ENCODE measurements at places on chromosomes 2 and 18.

- DNase-seq = no peak
Measured at GRCh38 chr2:199364153-199364552, 93.6 kb downstream of the SATB2 start.

GRCh38 chr18:47418746-47419145, 167.3 kb upstream of the SKOR2 start:
- DNase-seq = no peak

- no peak for DNase-seq
Measured at GRCh38 chr2:176056406-176056805, 27.4 kb downstream of the EVX2 start.

- DNase-seq = no peak
Measured at GRCh38 chr2:220315098-220315823, 687.8 kb downstream of the SLC4A3 start.

- DNase-seq = no peak
Measured at GRCh38 chr2:128386066-128386465, 67.4 kb upstream of the HS6ST1 start.

DNA sequence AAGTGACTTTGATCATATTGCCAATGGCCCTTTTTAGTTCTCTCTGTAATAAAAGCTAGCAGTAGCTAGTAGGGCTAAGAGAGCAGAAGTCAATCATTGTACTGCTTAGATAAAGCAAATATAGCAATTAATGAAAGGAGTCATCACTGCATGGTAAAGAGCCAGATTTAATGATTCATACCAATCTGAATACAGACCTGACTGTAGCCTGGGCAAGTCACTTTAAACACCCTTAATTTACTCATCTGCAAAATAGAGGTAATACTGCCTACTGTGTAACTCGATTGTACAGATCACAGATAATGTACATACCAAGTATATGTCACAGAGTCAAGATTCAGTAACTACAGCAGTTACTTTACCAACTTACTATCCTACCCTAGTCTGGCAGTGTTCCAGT, 63.6 kb downstream of the ASXL2 start:
- no peak for DNase-seq

DNA sequence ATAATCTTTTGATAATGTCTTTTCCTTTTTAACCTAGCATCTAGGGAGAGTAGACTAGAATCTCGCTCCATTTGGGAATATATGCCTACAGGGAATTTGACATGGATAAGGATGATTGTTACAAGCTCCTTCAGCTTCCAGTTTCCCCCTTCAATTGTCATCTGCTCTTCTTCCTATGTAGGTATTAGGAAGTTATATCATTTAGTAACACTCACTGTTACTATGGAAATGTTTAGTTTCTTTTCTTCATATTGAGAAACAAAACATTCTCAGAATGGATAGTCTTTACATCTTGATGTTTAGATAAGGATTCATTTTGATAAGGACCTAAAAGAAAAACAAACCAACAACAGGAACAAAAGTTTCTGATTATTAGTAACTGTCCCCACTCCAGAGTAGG, 127.6 kb downstream of the PHLPP1 start:
- DNase-seq = no peak

GRCh38 chr2:30046979-30047378, 99.8 kb upstream of the YPEL5 start:
- no peak for DNase-seq

DNA sequence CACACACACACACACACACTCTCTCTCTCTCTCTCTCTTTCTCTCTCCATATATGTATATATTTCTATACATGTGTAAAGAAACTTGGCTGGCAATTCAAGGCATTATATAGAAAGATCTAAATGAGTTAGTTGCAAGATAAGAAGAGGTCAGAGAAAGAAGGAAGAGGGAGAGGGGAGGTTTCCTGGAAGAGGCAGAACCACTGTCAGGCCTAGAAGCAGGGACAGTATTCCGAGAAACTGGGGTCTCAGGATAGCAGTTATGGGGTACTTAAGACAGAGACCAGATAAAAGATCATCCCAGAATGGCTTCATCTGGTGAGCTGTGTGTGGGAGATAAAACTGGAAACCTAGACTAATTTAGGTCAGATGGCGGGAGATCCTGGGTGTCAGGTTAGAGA, 180.8 kb downstream of the CAMKMT start:
- DNase-seq = no peak

DNA sequence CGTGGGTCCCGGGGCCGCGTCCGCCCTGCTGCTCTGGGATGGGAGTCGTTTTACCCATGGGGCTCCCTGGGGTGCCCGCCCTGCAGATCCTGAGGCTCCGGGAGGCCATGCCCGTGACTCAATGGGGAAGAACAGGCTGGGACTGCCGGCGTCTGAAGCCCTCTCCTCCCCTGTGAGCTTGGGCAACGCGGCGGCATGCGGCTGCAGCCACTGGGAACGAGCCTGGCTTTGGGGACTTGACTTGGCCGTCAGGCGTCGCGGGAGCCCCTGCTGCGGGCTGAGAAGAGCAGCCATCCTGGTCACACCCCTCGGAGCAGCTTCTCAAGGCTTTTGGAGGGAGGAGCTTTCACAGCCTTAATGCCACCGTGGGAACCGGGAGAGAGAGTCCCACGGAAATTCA, 126.9 kb upstream of the CTDP1 start:
- no peak for DNase-seq

DNA sequence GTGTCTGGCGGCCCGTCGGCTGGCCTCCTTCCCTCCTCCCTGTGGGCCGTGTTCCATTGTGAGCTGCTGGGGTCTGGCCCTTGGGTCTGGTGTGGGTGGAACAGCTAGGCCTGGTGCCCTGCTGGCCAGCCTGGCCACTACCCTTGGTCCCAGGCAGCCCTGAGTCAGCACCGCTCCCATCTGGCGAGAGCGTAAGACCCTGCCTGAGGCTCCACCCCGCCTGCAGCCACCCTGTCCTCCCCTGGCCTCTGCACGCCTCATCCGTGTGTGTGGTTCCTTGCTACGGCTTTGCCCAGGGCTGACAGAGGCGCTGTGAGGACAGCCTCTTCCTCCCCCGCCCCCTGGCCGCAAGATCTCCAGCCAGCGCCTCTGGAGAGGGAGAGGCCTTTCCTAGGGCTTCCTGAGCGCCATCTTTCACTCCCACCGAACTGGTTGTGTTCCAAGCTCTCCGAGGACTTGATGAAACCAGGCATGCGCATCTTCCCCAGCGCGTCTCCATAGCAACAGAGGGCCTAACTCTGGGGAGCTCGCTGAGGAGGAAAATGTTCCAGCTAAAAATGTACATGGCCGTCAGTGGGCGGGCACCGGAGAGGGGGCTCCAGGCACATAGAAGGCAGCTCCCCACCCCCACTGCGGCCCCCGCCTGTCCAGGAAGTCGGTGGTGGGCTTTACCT, 83.0 kb downstream of the STPG4 start:
- DNase-seq = no peak

DNA sequence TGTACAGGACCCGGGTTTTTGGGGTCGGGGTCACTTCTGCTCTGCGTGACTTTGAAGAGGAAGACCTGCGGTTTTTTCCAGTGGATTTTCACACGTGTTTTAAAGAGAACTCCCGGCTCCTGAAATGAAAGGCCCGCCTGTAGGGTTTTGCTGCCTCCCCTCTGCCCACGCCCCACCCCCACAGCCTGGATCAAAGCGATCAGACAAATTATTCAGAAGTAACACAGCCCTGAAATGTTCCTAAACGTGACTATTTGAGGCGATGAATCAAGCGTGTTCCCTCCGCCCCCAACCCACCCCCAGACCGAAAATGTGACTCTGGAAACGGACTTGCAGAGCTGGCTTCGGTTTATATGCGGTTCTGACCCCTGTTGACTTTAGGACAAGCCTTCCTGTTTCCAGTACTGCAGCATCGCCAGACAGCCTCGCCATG, 28.7 kb upstream of the SMIM21 start:
- no peak for DNase-seq

- no peak for DNase-seq
Measured at GRCh38 chr2:89829828-89830227, 1138.4 kb downstream of the RPIA start.

DNA sequence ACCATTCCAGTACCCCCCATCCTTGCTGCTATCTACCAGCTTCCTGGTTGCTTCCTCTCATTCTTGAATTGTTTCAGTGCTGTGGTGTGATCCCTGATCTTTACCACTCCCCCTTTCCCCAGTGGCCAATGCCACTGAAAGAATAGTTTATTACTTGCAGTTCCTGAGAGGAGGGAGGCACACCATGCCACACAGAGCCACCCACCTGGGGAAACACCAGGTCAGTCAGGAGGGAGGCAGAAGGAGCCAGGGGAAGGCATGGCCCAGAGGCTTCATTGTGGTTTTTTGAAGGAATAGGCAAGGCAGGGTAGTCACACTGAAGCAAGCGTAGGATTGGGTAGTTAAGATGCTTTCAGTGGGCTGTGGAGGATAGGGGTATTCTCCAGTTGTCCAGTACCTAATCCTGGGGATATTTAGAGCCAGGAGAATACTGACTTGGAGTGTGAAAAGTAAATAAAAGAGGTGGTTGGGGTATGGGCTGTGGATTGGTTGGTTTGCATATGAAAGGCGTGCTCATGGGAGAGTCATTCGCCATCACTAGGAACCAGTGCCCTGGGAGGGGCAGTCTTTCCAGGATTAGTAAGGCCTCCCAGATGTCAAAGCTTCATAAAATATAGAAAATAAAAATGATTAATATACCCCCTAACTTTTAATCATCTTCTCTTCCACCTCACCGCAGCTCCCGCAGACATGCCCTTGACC, 6.7 kb upstream of the TMEM177 start:
- DNase-seq = no peak

DNA sequence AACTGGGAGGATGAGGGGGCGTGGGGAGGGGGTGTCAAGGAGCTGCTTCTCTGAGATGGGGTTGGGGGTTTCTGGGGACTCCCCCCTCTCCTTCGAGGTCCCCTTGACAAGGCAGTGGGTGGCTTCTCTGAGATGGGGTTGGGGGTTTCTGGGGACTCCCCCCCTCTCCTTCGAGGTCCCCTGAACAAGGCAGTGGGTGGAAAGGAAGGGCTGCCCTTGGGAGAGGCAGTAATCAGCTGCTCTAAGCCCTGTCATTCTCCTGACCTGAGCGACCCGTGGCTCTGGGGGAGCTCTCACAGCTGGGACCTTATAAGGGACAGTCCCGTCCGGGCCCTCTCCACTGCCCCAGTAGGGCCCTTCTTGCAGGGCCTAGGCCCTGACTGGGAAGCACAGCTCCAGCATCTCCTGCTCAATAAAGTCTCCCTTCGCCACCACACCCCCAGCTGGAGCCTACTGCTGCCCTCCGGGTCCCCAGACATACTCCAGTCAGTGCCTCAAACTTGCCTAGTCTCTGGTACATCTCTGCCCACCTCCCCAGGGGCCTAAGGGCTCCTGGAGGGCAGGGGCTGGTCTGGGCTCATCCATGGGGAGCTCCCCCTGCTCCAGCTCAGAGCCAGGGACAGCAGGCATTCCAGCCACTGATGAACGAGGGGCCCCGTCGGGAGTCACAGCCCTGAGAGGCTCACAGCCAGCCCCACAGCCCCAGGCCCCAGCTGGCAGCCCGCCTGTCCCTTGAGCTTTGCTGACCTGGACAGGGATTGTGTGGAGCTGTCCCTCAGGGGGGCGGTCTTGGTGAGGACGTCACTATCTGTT, 2.8 kb downstream of the GAREM2 start:
- DNase-seq = no peak

GRCh38 chr2:152594022-152594766, 123.1 kb downstream of the PRPF40A start:
- no peak for DNase-seq

- DNase-seq = no peak
Measured at GRCh38 chr2:181697571-181697970, 17.3 kb upstream of the NEUROD1 start.

GRCh38 chr2:40458271-40458794, 6.4 kb upstream of the SLC8A1 start:
- DNase-seq = no peak

DNA sequence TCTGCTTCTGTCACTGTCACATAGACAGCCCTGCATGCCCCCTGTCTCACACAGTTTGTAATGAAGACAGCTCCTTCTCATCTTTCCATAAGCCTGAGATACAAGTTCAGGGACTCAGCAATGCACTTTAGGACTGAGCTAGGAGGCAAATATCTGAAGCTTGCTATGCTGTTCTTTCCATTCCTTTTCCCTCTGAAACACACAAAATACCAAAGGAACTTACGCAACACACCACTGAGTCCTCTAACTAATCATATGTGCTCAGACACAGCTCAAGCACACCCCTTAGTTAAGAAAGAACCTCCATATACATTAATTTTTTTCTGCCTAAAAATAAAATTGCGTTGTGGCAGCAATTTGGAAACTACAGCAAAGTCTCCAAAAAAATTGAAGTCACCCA, 17.9 kb downstream of the SERPINB8 start:
- DNase-seq = no peak

DNA sequence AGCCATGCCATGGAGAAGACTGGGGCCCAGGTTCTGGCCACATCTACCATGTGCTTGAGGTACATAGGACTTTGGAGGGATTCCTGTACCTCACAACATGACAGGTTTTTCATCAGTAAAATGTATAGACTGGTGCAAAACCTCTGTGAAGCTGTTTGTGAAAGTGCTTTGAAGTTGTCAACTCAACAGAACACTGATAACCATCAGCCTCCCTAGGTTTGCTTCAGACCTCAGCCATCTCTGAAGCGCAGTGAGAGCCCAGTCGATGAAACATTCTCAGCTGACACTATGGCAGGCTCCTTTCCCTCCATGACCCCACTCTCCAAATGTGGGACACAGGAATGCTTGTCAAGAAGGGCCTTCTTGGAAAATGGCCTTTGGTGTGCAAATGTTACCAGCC, 38.6 kb downstream of the STK25 start:
- no peak for DNase-seq

DNA sequence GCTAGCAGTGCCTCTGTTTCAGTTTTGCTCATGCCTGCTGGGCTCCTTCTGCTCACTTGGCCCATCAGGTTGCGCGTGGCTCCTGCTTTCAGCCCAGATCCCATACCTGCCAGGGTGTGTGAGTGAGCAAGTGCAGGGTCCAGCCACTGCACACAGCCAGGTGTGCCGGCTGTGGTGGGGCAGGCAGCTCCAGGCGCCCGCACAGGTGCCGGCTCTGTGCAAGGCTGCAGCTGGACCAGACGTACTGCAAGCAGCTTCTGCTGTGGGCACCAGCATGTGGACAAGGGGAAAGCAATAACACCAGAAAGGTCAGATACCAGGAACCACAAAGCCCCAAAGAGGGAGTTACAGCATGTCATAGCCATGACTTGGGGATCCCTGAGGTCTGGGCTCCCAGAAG, 5.6 kb upstream of the PCARE start:
- no peak for DNase-seq

- DNase-seq = no peak
Measured at GRCh38 chr18:77052983-77053309, 79.6 kb downstream of the MBP start.

GRCh38 chr2:220956429-220956828, 615.7 kb downstream of the EPHA4 start:
- no peak for DNase-seq
